ENCODE measurements at places on chromosomes 6 and 20.

DNA sequence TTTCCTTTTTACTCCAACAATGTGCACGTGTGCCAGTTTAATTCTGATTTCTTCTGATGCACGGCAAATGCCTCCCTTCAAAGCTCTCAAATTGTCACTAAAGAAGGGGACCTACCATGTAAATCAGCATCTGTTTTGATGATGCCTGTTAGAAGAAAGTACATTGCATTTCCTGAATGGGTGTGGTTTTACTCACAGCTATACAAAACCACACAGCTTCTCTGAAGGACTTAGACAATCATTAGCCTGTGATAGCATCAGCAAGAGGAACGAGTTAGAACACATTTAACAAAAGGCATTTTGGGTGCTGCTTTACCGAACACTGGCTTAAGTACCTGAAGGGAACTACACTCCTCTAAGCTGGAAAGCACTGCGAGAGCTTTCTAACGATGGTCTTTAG is 109.4 kb downstream of the ATXN1 start:
- no peak for DNase-seq

DNA sequence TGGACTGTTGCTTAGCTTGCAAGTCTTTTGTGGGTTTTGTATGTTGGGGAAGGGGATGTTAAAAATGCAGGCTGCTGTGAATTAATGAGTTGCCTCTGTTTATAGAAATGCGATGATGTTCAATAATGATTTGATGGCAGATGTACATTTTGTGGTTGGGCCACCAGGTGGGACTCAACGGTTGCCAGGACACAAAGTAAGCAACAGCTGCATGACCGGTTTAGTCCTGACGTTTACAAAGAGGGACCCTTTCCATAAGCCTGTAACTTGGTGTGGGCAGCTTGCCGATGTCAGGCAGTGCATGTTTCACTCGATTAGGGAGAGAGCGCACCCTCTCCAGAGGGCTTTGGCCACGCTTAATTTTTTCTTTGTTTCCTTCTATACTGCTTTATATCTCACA is 1.3 kb downstream of the BTBD3 start:
- DNase-seq: no peak

DNA sequence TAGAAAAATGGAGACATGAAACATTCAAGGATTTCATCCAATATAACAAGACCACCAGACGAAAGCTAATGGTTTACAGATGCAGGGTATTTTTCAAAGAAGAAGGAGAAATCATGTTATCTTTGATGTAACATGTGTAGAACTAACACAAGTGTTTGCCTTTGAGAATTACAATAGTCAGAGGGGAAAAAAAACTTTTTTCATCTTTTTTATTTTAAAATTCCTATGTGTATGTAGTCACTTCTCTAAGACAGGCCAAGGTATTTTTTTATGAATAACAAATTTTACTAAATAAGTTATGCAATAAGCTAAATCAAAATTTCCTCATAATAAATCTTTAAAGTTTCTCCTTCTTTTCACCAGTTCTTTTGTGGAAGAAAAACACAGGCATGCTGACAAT is 161.4 kb downstream of the PDE7B start:
- no peak for DNase-seq

DNA sequence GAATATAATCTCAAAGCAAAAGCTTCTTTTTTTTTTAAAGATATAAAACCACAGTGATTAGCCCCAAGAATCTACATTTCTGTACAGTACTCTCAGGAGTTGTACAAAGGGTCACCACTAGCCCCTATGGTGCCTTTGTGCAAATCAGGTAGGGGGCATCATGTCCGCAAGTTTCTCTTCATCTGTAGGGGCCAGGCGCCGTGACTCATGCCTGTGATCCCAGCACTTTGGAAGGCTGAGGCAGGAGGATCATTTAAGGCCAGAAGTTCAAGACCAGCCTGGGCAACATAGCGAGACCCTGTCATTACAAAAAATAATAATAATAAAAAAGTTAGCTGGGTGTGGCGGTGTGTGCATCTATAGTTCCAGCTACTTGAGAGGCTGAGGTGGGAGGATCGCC is 63.9 kb downstream of the ZMYND8 start:
- DNase-seq: no peak

GRCh38 chr6:152054441-152054840 is 247.0 kb downstream of the ESR1 start:
- DNase-seq: no peak

GRCh38 chr20:2264118-2264517 is 31.7 kb upstream of the TGM3 start:
- DNase-seq: no peak

DNA sequence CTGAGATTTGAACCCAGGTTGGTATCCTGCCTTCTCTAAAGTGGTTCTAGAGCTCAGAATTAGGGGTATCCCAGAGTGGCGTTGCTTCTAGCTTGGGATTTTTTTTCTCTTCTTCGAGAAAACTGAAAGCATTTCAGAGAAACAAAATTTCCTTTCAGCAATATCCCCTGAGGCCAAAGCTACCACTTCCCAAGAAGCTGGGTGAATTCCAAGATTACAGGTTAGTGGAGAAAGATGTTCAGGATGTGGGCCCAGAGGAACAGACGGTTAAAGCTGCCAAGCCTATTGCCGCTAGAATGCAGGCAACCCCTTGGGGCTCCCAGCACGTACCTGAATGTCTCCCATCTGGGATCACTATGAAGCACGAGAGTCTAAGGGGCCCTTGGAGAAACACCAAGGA is 134.1 kb downstream of the FOXO3 start:
- no peak for DNase-seq

DNA sequence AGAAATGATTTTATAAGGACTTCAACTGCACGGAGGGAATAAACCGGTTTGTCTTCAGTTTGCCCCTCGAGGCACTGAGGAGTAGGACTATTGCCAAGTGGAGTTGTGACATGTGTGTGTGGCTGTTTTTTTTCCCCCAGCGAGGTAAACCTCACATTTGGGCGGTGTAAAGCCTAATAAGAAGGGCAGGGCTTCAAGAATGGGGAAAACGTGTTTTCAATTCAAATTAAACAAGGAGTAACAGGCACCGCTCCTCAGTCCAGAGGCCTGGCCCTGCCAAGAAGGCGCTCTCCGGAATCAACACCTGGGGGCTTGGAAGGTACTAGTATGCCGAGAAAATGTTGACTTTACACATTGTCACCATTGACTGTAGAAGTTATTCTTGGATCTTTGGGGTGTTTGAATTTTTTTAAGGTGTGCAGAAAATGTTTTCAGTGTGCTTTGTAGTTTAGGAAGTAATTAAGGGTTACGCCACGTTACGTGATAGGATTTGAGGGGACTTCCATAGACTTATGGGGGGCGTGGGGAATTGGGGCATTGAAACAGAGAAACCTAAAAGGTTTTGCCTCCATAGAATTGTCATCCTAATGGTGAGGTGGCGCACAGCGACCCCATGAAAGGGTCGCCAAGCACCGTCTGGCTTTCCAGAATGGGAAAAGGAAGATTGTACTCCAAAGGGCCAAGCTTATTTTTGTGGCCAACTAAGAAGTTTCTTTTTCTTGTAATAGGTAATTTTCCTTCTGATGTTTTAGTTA is 791 bp downstream of the ADGRG6 start:
- no peak for DNase-seq

DNA sequence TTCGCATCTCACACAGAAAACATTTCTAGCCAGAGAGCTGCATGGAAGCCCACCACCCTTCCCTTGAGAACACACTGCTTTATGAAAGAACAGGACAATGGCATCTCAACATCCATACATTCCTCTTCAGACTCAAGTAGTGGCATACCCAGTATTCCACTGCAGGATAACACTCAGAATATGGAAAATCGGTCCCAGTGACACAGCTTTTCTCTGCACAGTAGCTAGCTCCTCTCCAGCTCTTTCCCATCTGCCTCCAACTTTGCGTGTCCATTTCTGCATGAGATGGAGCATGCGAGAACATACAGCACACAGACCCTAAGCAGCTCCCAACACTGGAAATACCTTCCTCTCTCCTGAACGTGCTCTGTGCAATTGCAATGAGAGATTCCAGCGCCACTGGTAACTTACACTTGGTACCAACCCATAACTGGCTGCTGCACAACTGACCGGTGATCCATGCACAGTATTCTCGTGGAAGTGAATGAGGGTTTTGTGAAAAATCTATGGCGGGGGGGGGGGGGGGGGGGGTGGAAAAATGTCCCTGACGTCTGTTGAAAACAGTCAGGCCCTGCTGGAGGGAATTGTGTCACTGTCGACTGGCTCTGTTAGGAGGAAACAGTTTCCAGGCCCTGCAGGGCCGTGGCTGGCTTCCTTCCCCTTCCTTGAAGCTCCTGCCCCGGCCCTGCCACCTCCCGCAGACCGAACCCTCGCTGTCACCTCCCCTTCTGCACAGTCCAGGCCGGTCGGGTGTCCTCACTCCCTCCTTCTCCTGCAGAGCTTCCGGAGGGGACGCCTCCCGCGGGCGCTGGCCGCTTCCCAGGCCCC is 265.9 kb upstream of the QKI start:
- DNase-seq: no peak

- DNase-seq: no peak
Measured at GRCh38 chr20:17066902-17067301, 159.9 kb upstream of the PCSK2 start.

GRCh38 chr6:143349530-143349929 is 101.0 kb downstream of the ADAT2 start:
- DNase-seq: no peak
